Effector memory CD4-positive, alpha-beta T cell (primary cell): ENCODE measurements at places on chromosomes 16 and 17.

DNA sequence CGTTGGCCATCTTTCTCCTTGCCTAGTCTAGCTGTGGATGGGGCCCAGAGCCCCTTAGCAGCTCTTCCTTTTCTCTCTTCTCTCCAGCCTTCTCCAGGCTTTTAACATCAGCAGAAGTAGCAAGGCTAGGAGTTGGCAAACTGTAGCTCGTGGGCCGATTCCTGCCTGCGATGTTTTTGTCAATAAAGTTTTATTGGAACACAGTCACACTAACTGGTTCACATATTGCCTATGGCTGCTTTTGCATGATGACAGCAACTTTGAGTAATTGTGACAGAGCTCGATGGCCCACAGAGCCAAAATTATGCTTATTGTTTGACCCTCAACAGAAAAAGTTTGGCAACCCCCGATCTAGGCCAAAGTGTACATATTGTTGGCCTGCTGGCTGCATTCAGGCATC lies 199.9 kb downstream of the RBFOX1 start:
- no peak for DNase-seq

DNA sequence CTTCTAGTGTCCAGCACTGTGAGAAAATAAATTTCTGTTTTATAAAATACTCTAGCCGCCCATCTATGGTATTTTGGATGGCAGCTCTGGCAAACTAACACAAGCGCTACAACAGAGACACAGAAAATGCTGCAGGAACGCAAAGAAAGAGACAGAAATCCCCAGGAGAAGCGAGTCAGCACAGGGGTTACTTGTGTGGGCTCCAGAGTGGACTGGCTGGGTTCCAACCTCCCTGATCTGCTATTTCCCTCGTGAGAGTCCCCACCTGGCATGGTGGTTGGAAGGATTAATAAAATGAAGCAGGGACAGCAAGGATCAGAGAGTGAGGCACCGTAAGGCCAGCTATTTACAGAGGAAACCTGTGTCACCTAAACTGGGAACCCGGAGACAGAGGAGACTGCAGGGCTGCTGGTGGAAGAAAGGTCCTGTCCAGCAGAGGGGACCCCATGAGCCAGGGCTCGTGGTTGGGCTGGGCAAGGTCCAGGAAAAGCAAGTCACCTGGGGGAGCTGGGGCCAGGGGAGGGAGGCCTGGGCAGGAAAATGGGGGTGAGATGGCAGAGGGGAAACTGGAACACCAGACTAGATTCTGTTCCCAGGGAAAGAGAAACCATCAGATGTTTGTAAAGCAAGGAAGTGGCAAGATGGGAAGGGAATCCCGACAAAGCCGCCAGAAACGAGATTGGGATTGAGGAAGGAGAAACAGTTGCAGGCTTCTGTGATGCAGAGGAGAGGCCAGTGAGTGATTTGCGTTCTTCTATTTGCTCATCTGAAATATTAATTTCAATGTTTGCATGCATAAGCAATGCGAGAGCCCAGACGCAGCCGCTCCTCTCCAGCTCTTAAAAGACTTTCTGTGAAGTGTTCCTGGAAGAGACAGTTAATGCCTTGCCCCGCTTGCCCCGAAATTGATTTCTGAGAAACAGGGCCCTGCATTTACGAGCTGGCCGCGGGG lies 63.0 kb upstream of the TEKT3 start:
- no peak for DNase-seq

DNA sequence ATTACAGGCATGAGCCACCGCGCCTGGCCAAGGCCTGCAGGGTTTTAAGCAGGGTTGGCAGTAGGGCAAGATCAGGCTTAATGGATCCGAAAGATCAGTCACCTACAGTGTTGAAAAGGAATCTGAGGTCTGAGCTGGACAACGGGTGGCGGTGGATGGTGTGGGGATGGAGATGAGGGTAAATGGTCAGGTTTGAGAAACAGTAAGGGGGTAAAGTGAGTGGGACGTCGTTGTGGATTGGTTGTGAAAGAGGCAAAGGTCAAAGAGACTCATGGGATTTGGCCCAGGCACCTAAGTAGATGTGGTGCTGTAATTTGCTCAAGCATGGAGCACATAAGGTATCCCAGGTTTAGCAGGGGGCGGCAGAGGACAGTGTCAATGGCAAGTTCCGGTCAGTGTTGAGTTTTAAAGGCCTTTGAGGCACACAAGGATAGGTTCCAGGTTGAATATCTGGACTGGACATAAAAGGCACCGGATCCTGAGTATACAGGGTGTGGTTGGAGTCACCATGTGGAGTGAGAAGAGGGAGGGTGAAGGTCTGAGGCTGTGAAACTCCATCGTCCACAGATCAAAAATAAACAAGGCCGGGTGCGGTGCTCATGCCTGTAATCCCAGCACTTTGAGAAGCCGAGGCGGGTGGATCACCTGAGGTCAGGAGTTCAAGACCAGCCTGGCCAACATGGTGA lies 1.1 kb upstream of the SLC16A5 start:
- DNase-seq, result no peak

DNA sequence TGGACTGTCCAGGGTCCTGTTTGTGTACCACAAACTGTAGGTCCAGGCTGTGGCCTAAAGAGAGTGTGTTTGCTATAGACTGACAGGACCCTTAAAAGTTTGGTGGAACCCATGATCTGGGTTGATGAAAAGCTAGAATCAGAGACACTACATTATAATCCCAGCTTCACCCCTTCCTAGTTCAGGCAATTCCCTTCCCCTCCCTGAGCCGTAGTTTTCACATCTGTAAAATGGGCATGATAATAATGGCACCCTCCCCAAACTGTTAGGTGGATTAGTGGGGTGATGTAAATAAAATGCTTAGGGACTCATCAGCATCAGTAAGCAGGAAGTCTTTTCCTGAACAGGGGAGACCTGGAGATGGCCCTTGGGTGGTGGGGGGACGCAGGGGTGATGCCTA lies 2.5 kb downstream of the SCNN1B start:
- DNase-seq, result no peak

- DNase-seq, result no peak
Measured at GRCh38 chr17:17579691-17580090, 11.8 kb downstream of the PEMT start.

- no peak for DNase-seq
Measured at GRCh38 chr16:67104845-67105244, 4.9 kb upstream of the PHAF1 start.

GRCh38 chr17:51434434-51435170 lies 174.3 kb downstream of the UTP18 start:
- DNase-seq, result no peak

DNA sequence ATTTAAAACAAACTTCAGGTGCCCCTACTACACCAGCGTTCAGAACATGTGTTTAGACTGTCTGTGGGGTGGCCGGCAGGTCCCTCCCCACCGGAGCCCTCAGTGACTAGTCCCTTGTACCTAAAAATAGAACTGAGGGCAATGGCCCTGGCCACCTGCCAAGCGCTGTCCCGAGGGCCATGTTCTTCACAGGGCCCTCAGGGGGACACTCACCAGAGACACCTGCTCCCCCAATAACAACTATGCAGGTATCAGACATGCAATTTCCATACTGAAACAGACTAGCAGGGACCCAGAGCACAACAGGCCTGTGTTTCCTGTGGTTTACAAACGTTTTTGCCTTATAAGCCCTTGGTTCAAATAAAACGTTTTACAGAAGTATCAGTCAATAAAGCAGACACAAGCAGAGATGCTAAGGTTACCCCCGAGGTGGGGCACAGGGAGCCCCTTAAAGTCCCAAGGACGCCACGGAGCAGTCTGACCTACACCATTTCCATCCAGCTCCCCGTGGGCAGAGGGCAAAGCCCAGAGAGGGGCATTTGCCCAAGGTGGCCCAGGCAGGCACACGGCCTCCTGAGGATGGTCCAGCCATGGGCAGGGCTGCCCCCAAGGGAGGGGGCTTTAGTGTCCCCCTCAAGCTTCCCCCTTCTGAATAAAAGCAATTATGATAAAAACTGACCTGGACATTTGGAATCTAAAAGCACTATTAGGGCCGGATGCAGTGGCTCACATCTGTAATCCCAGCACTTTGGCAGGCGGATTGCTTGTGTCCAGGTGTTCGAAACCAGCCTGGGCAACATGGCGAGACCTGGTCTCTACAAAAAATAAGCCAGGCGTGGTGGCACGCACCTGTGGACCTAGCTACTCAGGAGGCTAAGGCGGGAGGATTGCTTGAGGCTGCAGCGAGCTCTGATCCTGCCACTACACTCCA lies 896 bp upstream of the MYLK3 start:
- no peak for DNase-seq

DNA sequence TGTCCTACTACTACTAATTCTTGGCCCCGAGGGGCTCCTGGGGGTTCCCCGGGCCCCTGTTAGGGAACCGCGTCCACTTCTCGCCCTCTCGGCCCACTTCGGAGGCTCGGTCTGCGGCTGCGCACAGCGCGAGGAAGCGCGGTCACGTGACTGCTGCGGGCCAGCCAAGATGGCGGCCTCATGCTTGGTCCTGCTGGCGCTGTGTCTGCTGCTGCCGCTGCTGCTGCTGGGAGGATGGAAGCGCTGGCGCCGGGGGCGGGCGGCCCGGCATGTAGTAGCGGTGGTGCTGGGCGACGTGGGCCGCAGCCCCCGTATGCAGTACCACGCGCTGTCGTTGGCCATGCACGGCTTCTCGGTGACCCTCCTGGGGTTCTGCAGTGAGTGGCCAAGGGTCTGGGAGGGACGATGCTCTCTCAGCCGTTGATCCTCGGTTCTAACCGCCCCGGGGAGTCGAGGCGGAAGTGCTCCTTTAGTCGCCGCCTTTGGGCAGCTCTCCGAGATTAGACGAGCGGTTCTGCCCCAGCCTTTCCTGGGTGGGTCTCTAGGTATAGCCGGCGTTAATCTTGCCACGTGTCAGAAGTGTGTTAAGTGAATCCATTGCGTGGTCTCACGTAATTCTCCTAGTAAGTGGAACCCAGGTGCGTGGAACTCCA lies at the start of gene ALG1:
ALG1 (plus strand) TSS at position 163 of the 653 bp plus-strand sequence; CDS start at position 170, 7 bp downstream.
- DNase-seq, result peak; percentile 79

DNA sequence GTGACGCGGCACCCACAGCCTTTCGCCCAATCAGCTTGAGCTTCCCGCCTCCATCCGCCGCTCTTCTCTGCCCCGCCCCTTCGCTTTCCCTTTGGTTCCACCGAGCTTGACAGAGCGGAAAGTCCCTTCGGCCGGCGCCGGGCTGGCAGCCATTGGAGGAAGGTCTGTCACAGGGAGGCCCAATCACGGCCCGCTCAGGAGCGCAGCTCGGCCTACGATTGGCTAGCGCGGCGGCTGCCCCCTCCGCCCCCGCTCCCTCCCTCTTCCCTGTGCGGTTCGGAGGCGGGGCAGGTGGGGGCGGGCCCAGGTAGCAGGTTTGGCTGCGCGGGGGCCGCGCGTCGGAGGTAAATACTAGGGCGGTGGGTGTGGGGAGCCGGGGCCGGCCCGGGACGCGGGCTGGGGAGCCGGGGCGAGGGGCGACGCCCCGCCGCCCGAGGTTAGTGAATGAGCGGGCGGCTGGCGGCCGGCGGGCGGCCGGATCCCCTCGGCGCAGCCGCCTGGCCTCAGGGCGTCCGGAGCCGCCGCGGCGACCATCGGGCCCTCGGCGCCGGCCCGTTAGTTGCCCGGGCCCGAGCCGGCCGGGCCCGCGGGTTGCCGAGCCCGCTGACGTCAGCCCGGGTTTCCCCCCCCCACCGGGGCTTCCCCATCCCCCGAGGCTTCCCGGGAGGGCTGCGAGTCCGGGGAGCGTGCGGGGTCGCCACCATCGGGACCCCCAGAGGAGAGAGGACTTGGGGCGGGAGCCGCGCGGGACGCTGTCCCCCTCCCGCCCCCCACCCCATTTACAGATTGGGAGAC lies at the start of gene CYLD:
CYLD (plus strand) TSS at position 306 of the 795 bp plus-strand sequence. CDS start 7,613 bp downstream, outside the sequence.
- peak; percentile 100 for DNase-seq

DNA sequence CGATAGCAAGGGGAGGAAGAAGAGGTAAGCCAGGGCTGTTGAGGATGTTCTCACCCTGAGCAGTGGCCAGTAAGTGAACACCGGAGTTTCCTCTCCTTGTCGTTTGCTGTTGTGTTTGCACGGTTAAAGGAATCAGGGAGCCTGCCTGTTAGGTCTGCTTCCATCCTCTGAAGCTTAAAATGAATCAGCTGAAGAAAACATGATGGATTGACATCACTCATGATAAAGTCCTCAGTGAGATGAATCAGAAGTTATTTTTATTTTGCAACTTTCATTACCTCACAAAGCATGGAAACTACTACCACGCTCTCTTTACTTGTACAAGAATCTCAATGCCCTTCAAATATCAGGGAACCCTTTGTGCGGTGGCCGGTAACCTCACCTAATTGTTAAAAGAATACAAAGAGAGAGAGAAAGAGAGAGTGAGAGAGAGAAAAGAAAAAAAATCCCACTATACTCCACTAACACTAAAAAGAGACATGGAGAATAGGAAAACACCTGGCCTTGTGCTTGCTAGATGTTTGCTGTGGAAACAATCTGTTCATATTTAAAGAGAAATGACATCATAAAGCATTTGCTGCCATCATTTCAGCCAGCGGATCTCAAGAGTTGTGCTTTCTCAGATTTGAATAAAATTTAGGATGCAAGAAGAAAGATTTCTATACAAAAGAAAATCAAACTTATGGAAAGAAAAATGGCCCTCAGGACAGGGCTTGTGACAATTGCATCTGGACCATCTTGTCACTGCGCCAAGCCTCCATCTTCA lies 441.6 kb upstream of the SALL1 start:
- no peak for DNase-seq

- no peak for DNase-seq
Measured at GRCh38 chr17:17435323-17435722, 41.5 kb upstream of the MED9 start.

GRCh38 chr17:50935221-50935995 lies 69.3 kb upstream of the TOB1 start:
- DNase-seq, result no peak

DNA sequence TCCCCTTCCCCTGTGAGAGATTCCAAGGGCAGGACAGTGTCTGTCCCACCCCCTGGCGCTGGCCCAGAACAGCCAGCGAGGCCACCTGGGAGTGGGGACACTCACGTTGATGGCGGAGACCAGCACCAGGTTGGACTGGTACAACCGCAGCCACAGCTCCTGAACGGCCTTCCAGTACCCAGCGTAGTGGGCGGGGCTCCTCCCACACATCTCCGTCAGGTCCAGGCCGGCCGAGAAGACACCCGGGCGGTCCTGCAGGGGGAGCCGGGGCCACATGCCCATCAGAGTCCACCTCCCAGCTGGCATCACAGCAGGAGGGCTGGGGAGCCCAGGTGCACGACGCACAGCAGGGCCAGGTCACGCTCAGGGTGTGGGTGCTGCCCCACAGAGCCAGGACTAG lies 7.1 kb downstream of the ECI1 start:
- no peak for DNase-seq

DNA sequence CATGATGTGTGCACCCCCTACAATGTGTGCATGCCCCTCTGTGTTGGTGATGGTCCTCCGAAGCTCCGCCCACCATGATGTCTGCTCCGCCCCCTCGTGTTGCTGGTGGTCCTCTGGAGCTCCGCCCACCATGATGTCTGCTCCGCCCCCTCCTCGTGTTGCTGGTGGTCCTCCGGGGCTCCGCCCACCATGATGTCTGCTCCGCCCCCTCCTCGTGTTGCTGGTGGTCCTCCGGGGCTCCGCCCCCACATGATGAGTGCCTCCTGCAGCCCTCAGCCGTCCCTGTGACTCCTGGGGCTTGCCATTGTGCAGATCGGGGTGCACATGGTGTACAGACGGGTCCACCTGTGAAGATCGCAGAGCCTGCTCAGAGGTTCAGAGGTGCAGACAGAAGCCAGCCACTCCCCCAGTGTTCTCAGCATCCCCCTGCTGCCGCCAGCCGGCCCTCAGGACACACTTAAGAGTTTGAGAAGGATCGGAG lies 129.1 kb upstream of the CHMP6 start:
- no peak for DNase-seq
